ENCODE measurements at places on chromosomes 1 and 21.

- no peak for DNase-seq
Measured at GRCh38 chr21:43283136-43283924, 114.5 kb downstream of the CRYAA start.

DNA sequence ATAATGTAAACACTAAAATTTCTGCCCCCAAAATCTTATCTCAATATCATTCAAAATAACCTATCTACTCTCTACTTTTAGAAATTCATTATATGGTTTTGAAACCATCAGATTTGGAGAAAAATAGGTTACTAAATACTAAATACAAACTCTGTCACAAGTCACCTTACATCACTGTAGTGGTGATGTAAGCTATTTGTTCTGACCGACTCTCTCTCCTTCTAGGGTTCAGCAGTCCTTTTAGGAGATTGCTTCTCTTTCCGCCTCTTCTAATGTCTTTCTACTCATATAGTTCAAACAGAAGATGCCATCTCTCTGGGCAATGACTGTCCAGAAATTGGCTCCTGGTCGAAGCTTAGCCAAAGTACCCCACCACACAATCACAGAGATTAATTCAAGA is 93.1 kb downstream of the EPS15 start:
- DNase-seq, result no peak

- no peak for DNase-seq
Measured at GRCh38 chr1:93016171-93016570, 54.9 kb upstream of the DIPK1A start.

GRCh38 chr1:117976381-117976780 is 46.8 kb downstream of the WDR3 start:
- no peak for DNase-seq

DNA sequence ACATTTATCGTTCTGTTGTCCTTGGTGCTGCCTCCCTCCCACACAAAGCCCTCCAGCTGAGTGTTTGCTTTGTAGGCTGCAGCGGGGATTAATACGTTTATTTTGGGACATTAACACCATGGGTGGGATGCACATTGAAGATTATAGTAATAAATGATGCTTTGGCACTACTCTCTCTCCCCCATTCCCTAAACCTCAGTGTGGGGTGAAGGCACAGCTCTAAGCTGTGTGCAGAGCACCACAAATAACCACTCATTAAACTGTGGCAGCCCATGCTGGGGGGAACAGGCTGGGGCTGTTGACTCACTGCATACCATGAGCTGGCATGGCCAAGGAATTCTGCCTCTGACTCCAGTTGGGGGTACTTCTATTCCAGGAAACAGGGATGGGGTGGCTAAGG is 7.7 kb downstream of the PCP4L1 start:
- no peak for DNase-seq

GRCh38 chr1:34127006-34128000 is 37.7 kb downstream of the CSMD2 start:
- no peak for DNase-seq

GRCh38 chr21:29526545-29526944 is 227.8 kb downstream of the BACH1 start:
- no peak for DNase-seq

GRCh38 chr1:53313556-53313955 is 14.3 kb downstream of the LRP8 start:
- DNase-seq, result no peak

- no peak for DNase-seq
Measured at GRCh38 chr1:231216498-231216897, 24.5 kb upstream of the GNPAT start.

- DNase-seq, result no peak
Measured at GRCh38 chr1:181075766-181076350, 12.6 kb upstream of the IER5 start.

GRCh38 chr1:193301746-193302145 is 115.3 kb upstream of the B3GALT2 start:
- no peak for DNase-seq

GRCh38 chr1:41493117-41493536 is 8.6 kb upstream of the EDN2 start:
- no peak for DNase-seq

DNA sequence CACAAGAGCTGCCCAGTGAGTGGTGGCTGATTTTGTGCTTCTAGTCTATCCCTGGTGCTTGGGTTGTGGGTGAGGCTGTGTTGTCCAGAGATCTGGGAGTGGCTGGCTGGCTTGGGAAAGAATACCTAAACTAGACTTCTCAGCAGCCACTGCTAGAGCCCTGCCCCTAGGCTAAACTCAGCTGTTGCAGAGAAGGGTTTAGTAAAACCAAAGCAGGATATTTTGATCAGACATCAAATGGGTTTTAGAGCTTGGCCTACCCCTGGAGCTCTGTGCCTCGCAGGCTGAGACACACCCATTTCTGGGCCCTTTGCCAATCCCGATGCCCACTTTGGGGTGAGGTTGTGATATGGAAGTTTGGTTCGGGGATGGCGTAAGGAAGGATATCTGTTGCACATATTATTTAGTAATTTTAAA is 88.5 kb downstream of the UCK2 start:
- DNase-seq, result no peak

DNA sequence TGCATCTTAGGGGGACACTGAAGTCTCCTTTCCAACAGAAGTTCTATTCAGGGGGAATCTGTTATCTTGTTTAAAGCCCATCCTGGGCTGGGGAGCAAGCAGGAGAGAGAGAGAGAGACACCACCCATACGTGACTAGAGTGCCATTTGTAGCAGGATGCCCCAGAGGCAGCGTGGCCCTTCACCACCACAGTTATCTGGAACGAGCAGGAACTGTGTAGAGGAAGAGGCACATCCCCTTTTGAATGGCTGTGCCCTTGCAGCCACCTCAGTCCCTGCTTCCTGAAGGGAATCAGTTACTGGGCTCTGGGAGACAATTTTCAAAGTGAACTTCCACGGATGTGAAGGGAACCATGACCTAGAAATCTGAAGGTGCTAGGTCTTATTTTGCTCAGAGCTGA is 19.4 kb upstream of the LAMTOR5 start:
- no peak for DNase-seq

GRCh38 chr1:157968946-157969345 is 24.5 kb upstream of the KIRREL1 start:
- no peak for DNase-seq

- no peak for DNase-seq
Measured at GRCh38 chr21:27764056-27764455, 797.2 kb upstream of the ADAMTS5 start.

DNA sequence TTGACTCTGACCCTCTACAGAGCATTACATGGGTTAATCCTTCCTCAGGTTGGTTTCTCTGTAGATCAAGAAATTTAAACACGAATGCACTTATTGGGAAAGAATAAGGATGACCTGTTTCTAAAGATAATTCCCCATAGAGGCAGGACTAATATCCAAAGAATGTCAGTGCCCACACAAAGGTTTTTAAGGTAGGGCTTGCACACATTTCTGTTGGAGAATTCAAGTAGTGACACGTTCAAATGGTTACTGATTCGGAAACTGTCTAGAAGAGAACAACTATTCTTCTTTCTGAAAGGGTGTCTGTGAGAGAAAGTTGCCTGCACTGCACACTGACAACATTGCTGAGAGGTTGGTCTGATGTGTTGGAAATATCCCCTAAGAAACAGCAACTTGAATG is 167.3 kb downstream of the ZNF326 start:
- DNase-seq, result no peak
